ENCODE measurements at places on chromosomes 7 and 10.

DNA sequence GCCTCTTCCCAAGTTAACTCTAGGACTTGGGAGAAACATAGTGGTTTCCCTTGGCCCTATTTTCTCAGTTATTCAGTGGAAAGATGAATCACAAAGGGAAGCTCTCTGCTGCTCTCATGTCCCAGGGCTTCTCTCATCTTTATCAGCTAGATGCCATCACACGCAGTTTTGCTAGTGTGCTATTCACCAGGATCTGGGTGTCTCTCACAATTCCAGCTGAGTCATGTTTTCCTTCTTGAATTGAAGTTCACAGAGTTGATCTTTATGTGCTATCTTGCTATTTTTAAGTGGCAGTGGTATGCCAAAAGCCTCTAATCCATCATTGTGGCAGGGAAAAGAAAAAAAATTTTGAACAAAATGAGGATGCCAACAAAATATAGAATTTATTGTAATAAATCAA, 101.3 kb downstream of the TWIST1 start:
- no peak for DNase-seq

- DNase-seq = no peak
Observed at GRCh38 chr10:102624751-102625645, 19.3 kb upstream of the TRIM8 start.

DNA sequence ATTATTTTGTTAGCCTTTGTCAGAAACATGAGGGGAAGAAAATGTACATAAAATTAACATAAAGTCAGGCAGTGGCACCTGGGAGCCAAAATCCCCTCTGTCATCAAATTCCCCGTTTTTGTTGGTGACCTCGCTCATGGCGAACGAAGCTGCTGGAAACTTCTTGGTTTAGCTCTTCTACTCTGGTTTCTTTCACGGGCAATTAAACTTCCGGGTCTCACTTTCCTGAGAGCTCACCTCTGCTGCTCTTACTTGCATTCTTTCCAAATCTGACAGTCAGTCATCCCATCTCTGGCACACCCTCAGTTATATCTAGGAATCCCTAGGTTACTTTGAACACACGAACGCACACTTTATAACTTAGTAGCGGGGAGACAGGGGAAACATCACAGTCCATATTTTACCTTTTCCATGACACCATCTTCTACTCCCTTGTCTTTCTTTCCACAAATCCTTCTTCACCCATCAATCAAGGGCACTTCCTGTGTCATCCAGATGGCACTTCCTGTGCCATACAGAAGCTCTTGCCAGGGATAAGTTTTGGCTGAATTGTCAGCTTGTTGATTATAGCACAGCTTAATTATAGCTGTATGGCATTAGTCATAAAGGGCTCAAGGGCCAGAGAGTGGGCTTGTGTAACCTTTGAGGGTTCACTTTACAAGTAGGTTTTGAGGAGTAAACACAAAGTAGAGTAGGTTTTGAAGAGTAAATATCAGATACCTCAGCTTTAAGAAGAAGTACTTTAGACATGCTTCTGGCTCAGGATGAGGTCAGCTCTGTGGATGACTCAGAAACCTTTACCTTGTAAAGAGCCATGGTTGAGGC, 105.1 kb downstream of the GATA3 start:
- DNase-seq = no peak

DNA sequence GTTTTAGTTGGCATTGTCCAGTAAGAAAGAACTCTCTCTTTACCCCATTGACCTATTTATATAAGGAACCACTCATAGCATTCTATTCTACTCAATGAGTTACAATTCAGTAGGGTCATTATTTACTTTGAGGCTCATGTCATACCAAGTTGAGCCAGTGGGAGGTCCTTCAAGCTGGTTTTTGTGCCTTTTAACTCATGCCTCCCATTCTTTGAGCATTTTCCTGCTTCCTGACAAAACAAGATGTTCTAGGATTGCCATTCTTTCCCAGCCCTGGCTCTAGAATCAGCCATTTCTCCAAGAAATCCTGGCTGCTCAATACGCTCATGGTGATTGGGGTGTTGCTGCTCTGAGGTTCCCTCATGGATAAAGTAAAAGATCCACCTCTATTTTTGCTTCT, 250.1 kb downstream of the ABCA13 start:
- DNase-seq = no peak

DNA sequence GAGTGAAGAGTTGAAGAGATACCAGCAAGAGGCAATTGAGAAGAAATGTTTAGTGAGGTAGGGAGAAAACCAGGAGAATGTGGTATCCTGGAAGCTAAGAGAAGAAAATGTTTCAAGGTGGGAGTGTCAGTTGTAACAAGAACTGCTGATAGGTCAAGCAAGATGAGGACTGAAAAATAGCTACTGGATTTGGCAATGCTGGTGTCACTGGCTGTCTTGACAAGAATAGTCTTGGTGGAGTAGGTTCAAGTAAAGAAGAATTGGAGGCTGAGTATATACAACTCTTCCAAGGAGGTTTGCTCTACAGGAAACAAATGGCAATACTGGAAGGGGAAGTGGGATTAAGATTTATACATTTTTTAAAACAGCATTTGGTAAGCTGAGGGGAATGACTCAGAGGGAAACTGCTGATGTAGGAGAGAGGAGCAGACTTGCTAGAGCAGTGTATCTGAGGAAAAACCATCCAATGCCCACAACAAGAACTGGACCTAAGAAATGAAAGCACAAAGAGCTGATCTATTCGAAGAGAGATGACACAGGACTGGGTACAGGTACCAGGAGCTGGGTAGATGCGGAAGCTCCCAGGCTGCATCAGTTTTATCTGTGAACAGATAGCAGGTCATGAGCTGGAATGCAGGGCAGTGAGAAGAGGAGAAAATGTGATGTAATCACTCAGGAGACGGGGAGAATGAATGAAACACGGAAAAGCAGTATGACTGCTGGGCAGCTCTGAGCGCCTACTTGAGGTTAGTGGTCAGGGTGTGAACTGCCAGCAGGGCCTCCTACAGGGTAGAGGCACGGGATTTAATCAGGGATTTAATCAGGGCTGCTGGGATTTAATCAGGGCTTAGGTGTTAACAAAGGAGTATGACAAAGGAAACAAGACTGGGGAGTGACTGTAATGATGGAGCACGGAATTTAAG, 34.5 kb downstream of the FAM25A start:
- no peak for DNase-seq

DNA sequence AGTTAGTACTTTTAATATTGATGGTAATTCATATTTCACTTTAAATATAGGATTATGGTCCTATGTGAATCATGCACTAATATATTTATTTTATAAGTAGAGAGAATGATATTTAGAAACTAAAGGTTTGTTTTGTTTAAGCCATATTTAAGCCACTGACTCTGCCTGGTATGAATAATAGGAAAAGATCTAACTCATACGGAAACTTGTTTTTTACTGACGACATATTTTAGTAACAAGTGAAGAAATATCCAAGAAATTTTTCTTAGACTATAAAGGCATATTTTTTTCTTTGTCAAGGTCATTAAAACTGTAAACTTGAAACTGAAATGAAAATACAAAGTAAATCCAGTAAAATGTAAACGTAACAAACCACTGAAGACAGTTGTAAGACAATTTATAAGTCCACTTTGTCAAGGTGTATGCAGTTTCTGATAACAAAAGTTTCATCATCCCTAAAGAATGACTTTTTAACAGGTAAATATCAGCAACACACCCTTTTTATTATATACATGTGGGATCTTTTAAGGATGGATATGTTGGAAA, 147.1 kb downstream of the PHF14 start:
- DNase-seq = no peak

DNA sequence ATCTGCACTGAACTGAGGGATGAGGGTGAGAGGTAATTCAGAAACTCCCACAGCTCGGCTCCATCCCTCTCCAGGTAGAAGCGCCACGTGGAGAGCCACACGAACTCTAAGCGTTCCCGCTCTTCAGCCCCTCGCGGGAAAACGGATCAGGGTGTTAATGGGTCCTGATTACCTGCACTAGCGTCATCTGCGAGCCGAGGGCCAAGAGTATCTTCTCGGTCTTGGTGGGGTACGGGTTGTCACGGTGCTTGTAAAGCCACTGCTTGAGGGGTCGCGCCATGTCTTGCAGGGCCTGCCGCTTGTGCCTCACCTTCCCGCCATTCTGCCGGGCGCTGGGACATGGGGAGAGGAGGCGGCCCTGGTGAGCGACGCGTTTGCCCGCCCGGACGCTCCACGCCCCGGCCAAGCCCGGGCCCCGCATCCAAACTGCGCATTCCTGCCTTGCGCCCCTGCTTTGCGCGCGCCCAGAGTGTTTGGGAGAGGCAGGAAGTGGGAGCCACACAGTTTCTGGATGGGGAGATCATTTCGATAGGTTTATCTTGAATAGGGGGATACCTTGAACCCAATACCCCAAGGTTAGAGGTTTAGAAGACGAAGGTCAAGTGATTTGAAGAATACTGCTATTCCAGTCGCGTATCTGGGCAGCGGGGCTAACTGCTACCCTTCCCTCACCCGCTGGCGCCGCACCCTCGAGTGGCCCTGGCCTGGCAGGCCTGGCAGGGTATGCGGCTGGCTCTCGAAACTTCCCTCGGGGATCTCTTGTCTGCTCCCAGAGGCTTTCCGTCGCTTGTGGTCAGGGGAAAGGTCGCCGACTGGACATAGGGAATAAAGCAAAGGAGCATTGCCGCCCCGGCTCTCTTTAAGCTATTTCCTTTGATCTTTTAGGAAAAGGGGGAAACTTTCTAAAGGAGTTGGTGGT, 4.2 kb downstream of the MKX start:
- DNase-seq = no peak

GRCh38 chr7:17903337-17903736, 37.0 kb downstream of the SNX13 start:
- no peak for DNase-seq

GRCh38 chr10:49644035-49644646, 30.3 kb downstream of the CHAT start:
- DNase-seq = no peak

- no peak for DNase-seq
Observed at GRCh38 chr10:74419491-74419951, 268.5 kb downstream of the ADK start.

GRCh38 chr7:80165177-80165576, 30.5 kb downstream of the GNAI1 start:
- no peak for DNase-seq

- no peak for DNase-seq
Observed at GRCh38 chr7:40354711-40355110, 219.9 kb downstream of the SUGCT start.

DNA sequence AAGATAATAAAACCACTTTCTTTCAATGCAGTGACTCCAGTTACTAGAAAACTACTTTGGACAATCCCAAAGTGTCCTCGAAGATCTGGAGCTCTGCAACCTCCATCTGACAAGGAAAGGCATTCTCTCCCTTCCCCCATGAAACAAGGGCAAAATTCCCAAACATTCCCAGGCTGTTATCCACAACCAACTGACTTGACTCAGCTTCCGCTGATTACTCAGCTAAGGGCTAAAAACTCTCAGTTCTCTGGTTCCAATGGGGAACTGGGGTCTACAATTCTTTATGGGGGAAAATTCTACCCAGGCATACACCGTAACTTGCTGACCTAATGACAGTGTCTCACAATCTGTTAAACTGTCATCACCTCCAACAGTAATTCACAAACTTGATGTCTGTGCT, 48.4 kb downstream of the SFMBT2 start:
- no peak for DNase-seq

GRCh38 chr7:87151729-87152111, 533 bp upstream of the DMTF1 start:
- DNase-seq = no peak

GRCh38 chr7:75740846-75741497, 2.2 kb upstream of the HIP1 start:
- no peak for DNase-seq

- DNase-seq = peak; percentile 46
Observed at GRCh38 chr10:73785721-73786511, 510 bp downstream of the ZSWIM8 start.

- DNase-seq = no peak
Observed at GRCh38 chr10:52351914-52352330, 37.8 kb downstream of the DKK1 start.

DNA sequence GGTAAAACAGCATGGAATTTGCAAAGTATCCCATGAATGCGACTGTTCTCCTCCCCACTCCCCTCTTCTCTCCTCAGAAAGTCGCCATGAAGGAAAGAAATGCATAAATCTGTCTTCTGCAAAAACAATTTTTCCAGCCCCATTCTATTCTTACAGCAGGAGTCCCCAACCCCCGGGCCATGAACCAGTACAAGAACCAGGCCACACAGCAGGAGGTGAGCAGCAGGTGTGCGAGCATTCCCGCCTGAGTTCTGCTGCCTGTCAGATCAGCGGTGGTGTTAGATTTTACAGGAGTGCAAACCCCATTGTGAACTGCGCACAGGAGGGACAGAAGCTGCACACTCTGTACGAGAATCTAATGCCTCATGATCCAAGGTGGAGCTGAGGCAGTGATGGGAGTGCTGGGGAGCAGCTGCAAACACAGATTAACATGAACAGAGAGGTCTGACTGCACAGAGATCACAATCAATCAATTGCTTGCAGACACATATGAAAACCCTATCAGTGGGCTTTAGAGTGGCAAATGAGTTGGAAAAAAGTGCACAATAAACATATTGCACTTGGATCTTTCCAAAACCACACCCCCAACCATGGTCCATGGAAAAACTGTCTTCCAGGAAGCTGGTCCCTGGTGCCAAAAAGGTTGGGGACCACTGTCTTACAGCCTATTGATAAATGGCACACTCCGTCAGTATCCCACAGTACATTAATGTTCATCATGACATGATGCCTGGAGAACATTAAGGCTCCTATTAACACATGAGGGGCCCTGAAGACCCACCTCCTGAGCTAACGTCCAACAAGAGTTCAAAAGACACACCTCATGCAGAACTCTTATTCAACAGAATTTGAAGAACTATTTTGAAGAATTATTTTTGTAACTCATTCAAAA, 205.0 kb downstream of the PTPRN2 start:
- DNase-seq = no peak

DNA sequence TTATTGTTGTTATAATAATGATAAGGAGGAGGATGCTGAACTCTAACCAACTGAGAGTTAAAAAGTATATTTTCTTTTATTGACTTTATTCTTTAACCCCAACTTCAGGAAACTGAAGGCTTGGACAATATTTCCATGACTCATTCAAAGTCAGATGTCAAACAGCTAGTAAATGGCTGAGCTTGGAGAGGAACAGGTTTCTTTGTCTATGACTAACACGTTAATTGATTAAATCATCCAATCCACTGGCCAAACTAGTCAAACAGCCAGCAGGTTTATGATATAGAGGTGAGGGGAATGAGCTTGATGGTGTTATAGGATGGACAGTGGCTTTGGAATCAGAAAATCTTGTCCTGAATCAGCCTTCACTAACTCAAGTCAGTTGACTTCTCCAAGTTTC, 119.1 kb upstream of the WDR11 start:
- DNase-seq = no peak

GRCh38 chr7:146961617-146962016, 845.0 kb downstream of the CNTNAP2 start:
- DNase-seq = no peak
